Glutamatergic neuron (in vitro differentiated cells): ENCODE measurements at places on chromosomes 5 and 9.
A peak's percentile ranks its signal among the peaks of the same experiment; 100 is the strongest.

GRCh38 chr5:64680289-64680688 lies 10.0 kb upstream of the SHISAL2B start:
- no peaks in the 10 kb centered on the region for H3K36me3 ChIP-seq
- H3K4me3 ChIP-seq, result no peak overlapping the region
- no peaks in the 10 kb centered on the region for H3K27me3 ChIP-seq
- no peak for DNase-seq
- no peak overlapping the region for H3K27ac ChIP-seq

DNA sequence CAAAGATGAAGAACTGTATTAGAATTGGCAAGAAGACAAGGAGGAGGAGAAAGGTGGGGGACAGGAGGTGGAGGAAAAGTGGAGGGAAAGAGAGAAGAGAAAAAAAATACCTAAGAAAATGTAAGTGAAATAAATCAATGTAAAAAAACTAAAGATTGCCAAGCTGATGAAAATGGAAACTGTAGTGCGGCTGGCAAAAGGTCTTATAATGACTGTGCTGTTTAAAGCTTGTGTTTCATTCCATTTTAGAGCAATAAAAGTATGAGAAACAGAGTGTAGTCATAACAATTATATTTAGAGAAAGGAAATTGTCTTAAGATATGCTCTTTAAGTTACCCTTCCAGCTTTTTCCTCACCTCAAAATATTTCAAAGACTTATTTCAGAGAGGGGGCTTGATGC lies 670.5 kb upstream of the SEMA6A start:
- H3K36me3 ChIP-seq, result peaks cover 6% of the 10 kb centered on the region
- H3K4me1 ChIP-seq, result no peaks in the 10 kb centered on the region
- H3K4me3 ChIP-seq, result no peak overlapping the region
- no peak for DNase-seq
- no peaks in the 10 kb centered on the region for H3K27me3 ChIP-seq

DNA sequence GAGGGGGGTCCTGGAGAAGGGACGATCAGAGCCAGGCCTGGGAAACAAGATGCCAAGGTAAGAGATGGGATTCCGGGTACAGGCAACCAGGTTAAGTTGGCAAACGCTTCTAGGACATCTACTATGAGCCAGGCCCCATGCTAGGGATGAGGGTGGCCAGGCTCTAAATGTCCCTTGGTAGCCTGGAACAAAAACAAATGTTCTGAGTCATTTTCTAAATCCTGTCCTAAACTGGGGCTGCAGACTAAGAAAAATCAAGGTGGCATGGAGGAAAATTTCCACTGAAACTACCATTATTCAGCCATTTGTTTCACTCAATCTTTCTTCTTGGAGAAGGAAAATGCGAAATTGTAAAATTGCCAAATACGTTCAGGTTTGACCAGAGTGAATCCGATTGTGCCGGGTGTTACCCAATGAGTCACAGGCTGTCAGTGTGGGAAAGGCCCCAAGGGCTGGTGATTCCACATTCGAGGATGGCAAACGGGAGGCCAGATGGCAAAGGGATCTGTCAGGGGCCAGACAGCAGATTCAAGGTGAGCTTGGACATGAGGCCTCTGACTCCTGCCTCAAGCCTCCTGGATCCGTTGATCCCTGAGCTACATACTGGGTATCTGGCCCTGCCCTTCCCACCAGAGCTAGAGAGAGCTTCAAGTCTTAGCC lies 57.6 kb downstream of the PAX5 start:
- H3K4me1 ChIP-seq, result peaks cover 34% of the 10 kb centered on the region
- DNase-seq, result no peak
- H3K27ac ChIP-seq, result no peak overlapping the region

- H3K4me1 ChIP-seq, result peaks cover 8% of the 10 kb centered on the region
- DNase-seq, result no peak
- H3K36me3 ChIP-seq, result peaks cover 4% of the 10 kb centered on the region
- peaks cover 22% of the 10 kb centered on the region for H3K27me3 ChIP-seq
- no peak overlapping the region for H3K4me3 ChIP-seq
Measured at GRCh38 chr9:126721564-126721981, 83.3 kb upstream of the ZBTB43 start.

GRCh38 chr9:93126825-93127368 lies 7.2 kb downstream of the NINJ1 start:
- H3K4me3 ChIP-seq, result peak overlapping the region; percentile 25
- no peak for DNase-seq
- no peaks in the 10 kb centered on the region for H3K27me3 ChIP-seq
- no peaks in the 10 kb centered on the region for H3K36me3 ChIP-seq
- peaks cover 19% of the 10 kb centered on the region for H3K4me1 ChIP-seq

DNA sequence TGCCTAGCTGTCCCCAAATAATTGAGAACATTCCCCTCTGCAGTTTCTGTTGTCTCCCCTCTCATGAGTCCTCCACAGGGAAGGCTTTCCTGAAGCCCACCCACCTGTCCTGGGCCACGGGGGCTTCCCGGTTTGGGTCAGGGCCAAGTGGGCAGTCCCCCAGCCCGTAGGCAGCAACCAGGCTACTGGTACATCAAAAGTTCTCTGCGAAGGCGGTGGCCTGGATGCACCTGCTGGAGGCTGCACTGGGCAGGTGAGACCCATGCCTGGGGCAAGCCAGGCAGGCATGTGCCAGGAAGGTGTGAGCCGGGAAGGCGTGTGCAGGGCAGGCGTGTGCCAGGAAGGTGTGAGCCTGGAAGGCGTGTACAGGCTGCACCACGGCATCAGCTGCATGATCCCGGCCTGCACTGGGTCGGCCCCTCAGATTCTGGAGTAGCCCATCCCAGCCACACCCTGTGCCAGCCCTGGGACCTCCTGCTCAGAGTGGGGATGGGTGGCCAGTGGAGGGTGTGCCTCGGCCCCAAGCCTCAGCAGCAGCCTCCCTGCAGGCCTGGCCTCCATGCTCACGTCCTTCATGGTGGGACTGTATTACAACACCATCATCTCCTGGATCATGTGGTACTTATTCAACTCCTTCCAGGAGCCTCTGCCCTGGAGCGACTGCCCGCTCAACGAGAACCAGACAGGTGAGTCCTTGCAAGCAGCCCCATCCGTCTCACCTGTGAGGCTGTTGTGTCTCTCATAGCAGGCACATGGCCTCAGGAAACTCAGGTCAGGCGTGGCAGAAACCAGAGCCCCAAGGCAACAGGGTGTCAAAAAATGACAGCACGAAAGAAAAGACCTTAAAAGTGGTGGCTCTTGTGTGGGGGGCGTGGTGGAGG lies 8.7 kb downstream of the SLC6A19 start:
- H3K36me3 ChIP-seq, result no peaks in the 10 kb centered on the region
- no peak overlapping the region for H3K27ac ChIP-seq
- H3K27me3 ChIP-seq, result peaks cover 11% of the 10 kb centered on the region
- H3K4me3 ChIP-seq, result no peak overlapping the region

- no peak overlapping the region for H3K4me3 ChIP-seq
- H3K4me1 ChIP-seq, result no peaks in the 10 kb centered on the region
- no peak overlapping the region for H3K27ac ChIP-seq
- H3K27me3 ChIP-seq, result no peaks in the 10 kb centered on the region
Measured at GRCh38 chr5:14572385-14572784, 9.2 kb upstream of the OTULINL start.

GRCh38 chr5:116970318-116970717 lies 395.7 kb upstream of the SEMA6A start:
- H3K4me1 ChIP-seq, result no peaks in the 10 kb centered on the region
- H3K27ac ChIP-seq, result no peak overlapping the region
- H3K4me3 ChIP-seq, result no peak overlapping the region
- DNase-seq, result no peak
- no peaks in the 10 kb centered on the region for H3K27me3 ChIP-seq

- H3K36me3 ChIP-seq, result no peaks in the 10 kb centered on the region
- no peak overlapping the region for H3K4me3 ChIP-seq
- H3K4me1 ChIP-seq, result peaks cover 6% of the 10 kb centered on the region
- peaks cover 14% of the 10 kb centered on the region for H3K27me3 ChIP-seq
Measured at GRCh38 chr5:132771503-132771998, 5.5 kb downstream of the SEPTIN8 start.

GRCh38 chr9:98909935-98910334 lies 33.8 kb upstream of the COL15A1 start:
- no peak overlapping the region for H3K27ac ChIP-seq
- no peak for DNase-seq
- no peaks in the 10 kb centered on the region for H3K36me3 ChIP-seq

GRCh38 chr9:33737811-33738606 lies 57.4 kb upstream of the PRSS3 start:
- H3K27ac ChIP-seq, result no peak overlapping the region
- peak; percentile 64 for DNase-seq
- H3K4me3 ChIP-seq, result no peak overlapping the region
- H3K4me1 ChIP-seq, result no peaks in the 10 kb centered on the region

- H3K4me1 ChIP-seq, result no peaks in the 10 kb centered on the region
- no peaks in the 10 kb centered on the region for H3K27me3 ChIP-seq
- no peaks in the 10 kb centered on the region for H3K36me3 ChIP-seq
Measured at GRCh38 chr5:33631139-33631538, 190.4 kb downstream of the TARS1 start.

DNA sequence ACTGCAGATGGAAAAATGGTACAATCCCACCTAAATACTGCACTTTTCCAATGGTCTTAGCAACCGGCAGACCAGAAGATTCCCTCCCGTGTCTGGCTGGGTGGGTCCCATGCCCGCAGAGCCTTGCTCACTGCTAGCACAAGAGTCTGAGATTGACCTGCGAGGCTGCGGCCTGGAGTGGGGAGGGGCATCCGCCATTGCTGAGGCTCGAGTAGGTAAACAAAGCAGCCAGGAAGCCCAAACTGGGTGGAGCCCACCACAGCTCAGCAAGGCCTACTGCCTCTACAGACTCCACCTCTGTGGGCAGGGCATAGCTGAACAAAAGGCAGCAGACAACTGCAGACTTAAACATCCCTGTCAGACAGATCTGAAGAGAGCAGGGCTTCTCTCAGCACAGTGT lies 221.6 kb upstream of the CTNND2 start:
- H3K36me3 ChIP-seq, result no peaks in the 10 kb centered on the region
- no peaks in the 10 kb centered on the region for H3K27me3 ChIP-seq
- no peak overlapping the region for H3K4me3 ChIP-seq
- no peak for DNase-seq
- H3K4me1 ChIP-seq, result no peaks in the 10 kb centered on the region

GRCh38 chr9:106075960-106076327 lies 381.6 kb downstream of the TMEM38B start:
- H3K4me3 ChIP-seq, result no peak overlapping the region
- DNase-seq, result no peak
- peaks cover 1% of the 10 kb centered on the region for H3K4me1 ChIP-seq

DNA sequence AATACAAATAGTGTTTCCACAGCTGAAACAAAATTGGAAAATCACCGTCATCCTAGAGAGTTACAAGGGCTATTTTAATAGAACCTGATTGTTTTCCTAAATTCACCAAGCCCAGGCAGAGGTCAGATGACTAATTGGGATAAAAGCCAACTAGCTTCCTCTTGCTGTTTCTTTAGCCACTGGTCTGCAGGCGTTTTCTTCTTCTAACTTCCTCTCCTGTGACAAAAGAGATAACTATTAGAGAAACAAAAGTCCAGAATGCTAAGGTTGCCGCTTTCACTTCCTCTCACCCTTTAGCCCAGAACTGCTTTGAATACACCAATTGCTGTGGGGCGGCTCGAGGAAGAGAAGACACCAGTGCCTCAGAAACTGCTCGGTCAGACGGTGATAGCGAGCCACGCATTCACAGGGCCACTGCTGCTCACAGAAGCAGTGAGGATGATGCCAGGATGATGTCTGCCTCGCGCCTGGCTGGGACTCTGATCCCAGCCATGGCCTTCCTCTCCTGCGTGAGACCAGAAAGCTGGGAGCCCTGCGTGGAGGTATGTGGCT lies at the start of gene TLR4:
TSS of gene TLR4 (plus strand) at position 380 of the 552 bp plus-strand sequence. CDS start at position 450, 70 bp downstream.
- no peaks in the 10 kb centered on the region for H3K27me3 ChIP-seq
- H3K4me3 ChIP-seq, result no peak within 1 kb of the TSS
- H3K36me3 ChIP-seq, result no peaks in the 10 kb centered on the region
- no peaks in the 10 kb centered on the region for H3K4me1 ChIP-seq
- H3K27ac ChIP-seq, result no peak within 1 kb of the TSS

GRCh38 chr9:75239176-75239575 lies 150.9 kb downstream of the OSTF1 start:
- H3K27me3 ChIP-seq, result no peaks in the 10 kb centered on the region
- H3K4me3 ChIP-seq, result no peak overlapping the region
- H3K36me3 ChIP-seq, result peaks cover 6% of the 10 kb centered on the region
- H3K27ac ChIP-seq, result no peak overlapping the region

- H3K4me3 ChIP-seq, result no peak overlapping the region
- H3K4me1 ChIP-seq, result peaks cover 15% of the 10 kb centered on the region
- no peak for DNase-seq
- no peak overlapping the region for H3K27ac ChIP-seq
- peaks cover 4% of the 10 kb centered on the region for H3K27me3 ChIP-seq
Measured at GRCh38 chr9:136644343-136644592, 18.4 kb upstream of the EGFL7 start.

GRCh38 chr5:113202746-113203716 lies 226.4 kb downstream of the DCP2 start:
- H3K4me1 ChIP-seq, result peaks cover 53% of the 10 kb centered on the region
- H3K36me3 ChIP-seq, result no peaks in the 10 kb centered on the region
- H3K27me3 ChIP-seq, result peaks cover 2% of the 10 kb centered on the region
- peak overlapping the region; percentile 67 for H3K27ac ChIP-seq
- peak overlapping the region; percentile 65 for H3K4me3 ChIP-seq

DNA sequence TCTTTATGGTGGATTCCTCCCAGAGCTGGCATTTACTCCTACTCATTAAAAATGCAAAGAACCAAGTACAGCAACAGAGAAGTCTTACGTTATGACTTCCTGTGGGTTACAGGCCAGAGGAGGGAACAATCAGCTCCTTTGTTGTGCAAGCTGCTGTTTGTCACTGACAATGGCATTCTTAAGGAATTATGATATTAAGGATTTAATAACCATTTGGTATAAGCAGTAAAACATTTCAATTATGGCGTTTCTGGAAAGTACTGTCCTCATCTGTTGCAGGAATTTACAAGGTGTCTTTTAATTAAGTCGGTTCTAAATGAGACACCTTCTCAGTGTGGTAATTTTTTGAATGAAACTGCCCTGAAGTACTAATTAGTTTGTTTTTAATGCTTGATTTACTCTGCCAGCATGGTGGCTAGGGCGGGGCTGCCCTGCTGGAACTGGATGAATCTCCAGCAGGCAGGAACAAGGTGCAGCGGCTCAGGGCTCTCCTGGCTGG lies 49.1 kb upstream of the VDAC1 start:
- peaks cover 4% of the 10 kb centered on the region for H3K27me3 ChIP-seq
- no peak overlapping the region for H3K4me3 ChIP-seq
- no peak for DNase-seq
- no peaks in the 10 kb centered on the region for H3K4me1 ChIP-seq
- no peak overlapping the region for H3K27ac ChIP-seq
- no peaks in the 10 kb centered on the region for H3K36me3 ChIP-seq
